GDM1 (cell line): ENCODE measurements at places on chromosomes 1 and 21.

- DNase-seq, result no peak
Measured at GRCh38 chr1:210905944-210906453, 227.9 kb downstream of the KCNH1 start.

DNA sequence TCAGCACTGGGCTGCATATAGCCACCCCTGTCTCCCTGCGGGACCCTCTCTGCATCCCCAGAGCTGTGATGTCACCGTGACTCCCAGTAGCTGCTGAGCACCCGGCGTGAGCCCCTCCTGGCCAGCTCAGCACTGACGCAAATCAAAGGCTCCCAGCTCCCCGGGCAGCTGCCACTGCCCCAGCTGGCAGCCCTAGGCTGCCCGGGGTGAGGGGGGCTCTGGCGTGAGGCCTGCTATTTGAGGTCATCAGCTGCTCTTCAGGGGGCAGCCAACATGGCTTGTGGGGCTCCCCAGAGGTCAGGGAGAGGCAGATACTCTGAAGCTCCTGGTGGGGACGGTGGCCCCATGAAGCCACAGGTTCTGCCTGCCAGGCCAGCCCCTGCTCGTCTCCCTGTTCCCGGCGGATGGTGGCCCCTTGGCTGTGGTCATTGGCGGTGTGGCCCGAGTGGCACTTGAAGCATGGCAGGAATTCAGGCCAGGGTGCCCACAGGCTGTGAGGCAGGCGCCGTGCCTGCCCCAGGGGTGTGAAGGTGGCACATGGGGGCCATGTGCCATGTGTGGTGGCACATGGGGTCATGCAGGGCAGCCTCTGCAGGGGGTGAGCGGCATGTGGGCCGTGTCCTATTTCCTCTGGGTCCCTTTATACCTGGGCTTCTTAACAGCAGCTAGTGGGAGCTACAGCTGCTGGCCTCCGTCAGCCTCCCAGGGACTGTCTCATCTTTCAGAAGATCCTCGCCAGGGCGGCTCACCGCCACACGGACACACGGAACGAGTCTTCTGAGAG is 85.4 kb downstream of the SIK1 start:
- no peak for DNase-seq

- no peak for DNase-seq
Measured at GRCh38 chr1:19460535-19461219, 24.7 kb downstream of the CAPZB start.

- no peak for DNase-seq
Measured at GRCh38 chr1:4526747-4527146, 127.7 kb upstream of the AJAP1 start.

GRCh38 chr1:116966791-116967190 is 34.8 kb upstream of the CD101 start:
- no peak for DNase-seq

DNA sequence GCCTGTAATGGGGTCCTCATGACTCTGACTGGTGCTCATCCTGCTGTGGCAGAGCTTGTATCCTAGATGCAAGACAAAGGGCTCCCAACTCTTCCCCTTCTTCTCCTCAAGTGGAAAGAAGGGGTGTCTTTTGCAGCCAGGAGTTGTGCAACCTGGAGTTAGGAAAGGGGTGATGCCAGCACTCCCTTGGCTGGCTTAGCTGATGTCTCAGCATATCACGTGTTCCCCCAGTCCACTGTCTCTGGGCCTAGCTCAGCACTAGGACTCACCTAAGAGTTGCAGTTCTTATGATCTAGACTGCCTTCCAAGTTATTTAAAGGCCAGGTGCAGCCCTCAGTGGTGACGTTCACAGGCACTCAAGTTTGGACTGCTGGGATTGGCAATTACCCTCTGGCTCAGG is 146.2 kb upstream of the GORAB start:
- no peak for DNase-seq

DNA sequence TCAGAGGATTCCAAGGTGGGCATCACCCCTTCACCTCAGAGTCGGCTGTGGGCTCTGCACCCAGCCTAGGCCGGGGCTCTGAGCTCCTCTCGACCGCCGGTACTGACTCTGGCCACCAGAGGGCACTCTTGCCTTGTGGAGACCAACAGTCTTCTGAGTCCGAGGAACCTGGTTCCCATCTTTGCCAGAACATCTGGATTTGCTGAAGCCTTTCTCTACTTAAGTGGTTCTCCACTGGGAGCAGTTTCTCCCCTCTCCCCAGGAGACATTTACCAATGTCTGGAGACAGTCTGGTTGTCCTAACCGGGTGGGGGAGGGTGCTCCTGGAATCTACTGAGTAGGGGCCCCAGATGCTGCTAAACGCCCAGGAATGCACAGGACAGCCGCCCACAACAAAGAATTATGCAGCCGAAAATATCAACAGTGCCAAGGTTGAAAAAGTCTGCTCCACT is 9.4 kb downstream of the ETV3L start:
- peak; percentile 68 for DNase-seq

DNA sequence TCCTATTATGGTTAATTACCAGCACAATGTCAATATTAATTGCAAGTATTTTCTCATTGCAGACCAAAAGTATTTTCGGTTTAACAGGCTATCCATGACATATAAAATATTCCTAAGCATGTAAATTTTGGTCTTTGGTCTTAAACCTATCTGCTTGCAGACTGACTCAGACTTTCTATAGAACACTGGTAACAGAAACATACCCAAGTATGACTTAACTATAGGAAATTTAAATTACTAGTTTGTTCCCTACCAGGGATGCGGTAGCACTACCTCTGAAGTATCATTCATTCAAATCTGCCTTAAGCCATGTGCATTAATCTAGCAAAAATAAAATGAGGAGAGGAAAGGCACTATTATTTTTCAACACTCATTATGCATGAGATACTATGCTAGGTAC is 2.9 kb downstream of the TAF1A start:
- no peak for DNase-seq

- DNase-seq, result no peak
Measured at GRCh38 chr1:83512373-83513193, 486.3 kb downstream of the TTLL7 start.

GRCh38 chr1:240152611-240153297 is 61.1 kb downstream of the FMN2 start:
- no peak for DNase-seq
